ENCODE measurements at places on chromosomes 5 and 9.

GRCh38 chr9:124133727-124134126 is 122.2 kb downstream of the LHX2 start:
- DNase-seq: no peak

DNA sequence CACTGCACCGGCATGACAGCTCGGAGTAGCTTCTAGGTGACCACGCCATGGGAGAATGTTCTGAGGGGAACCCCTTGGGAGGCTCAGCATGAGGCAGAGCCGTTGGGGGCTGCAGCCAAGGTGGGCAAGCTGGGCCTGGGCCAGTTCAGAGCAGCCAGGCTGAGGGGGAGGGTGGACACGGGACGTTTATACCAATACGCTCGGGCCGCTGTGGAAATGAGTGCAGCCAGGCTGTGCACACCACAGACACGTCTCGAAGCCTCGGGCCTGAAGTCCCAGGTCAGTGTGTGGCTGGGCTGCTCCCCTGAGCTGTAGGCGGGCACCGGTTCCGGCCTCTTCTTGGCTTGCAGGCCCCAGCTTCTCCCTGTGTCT is 28.9 kb upstream of the SLC12A7 start:
- no peak for DNase-seq

GRCh38 chr5:177131352-177132135 is 2.0 kb upstream of the NSD1 start:
- DNase-seq: no peak

- DNase-seq: no peak
Observed at GRCh38 chr5:59506285-59506877, 387.1 kb downstream of the PDE4D start.

DNA sequence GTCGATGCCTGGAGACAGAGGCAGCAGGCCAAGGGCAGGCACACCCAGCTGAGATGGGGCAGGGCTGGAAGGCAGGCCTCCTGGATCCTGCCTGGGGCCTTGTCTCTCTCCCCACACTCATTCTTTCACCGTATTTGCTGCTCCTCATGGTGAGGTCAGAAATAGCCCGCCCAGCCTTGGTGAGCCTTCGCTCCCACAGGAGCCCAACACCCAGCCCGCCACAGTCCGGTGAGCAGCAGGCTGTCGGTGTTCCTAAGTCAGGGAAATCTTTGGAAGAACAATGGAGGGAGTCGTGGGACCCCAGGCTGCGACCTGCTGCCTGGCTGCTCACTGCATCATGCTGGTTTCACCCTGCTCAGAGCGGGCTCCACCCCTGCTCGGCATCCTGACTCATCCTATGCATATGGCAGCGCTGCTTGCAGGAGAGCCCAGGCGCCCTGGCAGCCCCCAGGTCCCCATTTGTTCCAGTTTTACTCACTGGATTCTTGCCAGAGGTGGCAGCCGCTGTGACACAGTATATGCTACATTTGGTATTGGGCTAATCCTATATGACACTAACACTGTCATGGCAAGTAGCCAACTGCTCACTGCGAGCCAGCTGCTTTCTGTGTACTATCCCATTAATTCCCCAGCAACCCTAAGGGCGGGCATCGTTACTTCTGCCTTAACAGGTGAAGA is 53.2 kb upstream of the NCS1 start:
- no peak for DNase-seq

- no peak for DNase-seq
Observed at GRCh38 chr9:36950389-36950788, 83.7 kb downstream of the PAX5 start.

DNA sequence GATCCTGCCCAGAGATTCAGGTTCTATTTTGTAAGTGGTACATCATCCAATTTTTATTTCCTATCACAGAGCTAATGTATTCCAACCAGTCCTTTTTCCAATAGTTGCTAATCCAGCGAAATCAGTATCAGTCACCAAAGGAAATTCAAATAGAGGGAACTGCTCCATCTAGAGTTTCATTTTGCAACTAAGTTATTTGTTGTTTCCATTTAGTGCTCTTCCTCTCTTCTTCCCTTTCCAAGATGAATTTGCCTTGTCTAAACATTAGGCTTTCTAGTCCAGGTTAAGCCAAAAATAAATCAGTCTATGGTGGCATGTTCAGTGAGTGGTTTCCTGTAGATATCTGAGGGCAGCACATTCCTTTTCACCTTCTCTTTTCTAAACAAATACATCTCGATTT is 79.8 kb upstream of the SPATA31D4 start:
- no peak for DNase-seq

DNA sequence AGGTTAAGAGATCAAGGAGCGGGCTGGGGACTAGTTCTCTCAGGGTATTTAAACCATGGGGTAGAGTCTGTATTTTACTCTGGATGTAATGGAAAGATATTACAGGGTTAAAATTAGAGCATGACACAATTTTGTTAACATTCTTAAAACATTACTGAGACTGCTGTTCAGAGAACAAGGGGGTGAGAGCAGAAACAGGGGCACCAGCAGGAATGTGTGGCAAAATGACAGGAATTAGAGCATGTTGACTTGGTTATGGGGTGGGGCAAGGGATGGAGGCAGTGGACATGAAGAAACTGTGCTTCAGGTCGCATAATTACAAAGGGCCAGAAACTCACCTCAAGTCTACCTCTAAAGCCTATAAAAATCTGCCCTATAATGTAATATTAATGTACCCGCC is 75.0 kb downstream of the TMEM232 start:
- DNase-seq: no peak

DNA sequence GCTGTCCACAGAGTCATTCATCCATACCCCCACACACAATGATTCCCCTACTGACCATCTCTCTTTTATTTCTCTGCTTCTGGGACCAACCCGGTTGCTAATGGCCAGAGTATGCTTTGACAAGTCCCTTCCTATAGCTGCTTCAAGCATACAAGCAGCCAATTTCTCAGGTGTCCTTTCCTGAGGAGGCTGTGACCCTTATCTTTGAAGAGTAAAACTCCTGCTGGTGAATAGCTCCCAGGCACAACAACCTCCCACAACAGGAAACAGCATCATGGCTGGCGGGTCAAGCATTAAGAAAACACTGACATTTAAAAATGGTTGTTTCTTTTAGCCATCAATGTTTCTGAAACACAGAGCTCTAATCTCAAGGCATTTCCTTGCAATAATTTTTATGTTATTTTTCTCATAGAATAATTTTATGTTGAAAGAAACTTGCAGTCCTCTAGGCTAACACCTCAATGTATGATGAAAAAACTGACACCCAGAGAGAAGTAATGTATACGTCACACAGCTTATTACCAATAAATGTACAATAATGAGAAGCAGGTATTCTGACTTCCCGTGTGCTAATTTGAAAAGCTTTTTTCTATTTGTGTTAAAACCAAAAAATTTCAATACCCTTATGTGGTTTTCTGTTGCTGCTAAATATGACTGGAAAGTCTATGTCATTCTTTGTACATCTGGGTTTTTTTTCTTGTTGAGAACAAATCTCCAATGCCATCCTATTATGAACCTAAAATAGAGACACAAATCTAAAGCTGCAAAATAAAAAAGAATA is 7.5 kb upstream of the PAM start:
- no peak for DNase-seq

DNA sequence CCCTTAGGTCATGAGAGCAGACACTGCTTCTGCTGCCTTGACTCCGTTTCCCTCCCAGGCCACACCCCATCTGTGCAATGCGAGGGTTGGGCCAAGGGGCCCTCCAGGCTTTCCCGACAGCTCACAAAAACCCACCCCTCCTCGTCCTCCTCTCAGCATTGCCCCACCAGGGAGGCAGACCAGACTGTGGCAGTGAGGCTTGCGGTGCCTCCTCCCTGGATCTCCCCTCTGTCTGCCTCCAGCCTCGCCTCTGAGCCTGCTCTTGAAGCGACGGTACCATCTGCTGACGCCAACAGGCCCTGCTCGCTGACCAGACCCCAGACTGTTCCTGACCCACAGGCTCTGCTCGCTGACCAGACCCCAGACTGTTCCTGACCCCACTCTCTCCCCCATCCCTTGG is 99.2 kb upstream of the CACNA1B start:
- no peak for DNase-seq

DNA sequence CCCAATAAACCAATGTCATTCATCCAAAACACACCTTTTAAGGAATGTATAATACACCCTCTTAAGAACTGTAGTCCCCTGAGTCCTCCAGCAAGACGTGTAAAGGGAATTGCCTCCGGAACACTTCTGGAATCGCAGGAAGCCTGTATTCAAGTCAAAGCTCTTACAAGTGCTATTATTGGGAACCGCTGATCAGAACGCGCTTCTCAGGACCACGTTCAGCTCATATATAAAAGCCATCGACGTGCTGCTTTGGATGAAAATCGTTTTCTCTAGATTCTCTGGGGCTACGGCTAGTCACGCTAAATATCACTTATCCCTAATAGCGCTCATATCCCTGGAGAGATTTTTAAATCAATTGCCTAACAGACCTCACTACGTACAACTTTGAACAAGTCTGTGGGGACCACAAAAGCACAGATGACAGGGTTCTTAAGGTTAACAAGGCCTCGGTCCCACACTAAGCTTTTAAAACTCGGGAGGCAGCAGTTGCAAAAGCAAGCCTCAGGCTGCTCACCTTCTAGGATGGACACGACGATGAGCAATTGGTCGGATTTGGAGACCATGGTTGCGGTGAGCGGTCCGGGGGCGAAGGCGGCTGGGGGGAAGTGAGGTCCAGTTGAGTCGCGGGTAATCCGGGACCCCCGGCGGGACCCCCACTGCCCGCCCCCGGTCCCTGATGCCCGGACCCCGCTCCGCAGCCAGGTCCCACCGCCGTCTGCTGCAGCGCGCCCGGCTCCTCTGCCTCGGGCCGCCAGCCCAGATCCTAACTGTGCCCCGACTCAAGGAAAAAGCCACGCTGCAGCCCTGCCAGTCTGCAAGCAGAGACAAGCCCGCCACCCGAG is 548 bp downstream of the CEP120 start:
- DNase-seq: no peak

DNA sequence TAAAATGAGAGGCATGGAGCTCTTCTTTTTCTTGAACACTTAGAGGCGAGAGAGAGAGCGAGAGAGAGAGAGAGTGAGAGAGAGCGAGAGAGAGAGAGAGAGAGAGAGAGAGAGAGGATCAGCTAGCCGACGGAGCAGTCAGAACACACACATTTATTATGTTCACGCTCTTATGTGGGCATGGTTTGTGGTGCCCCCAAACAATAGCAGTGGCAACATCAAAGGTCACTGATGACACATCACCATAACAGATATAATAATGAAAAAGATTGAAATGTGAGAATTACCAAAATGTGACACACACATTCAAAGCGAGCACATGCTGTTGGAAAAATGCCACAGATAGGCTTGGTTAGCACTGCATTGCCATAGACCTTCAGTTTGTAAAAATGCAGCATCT is 116.1 kb downstream of the KDM4C start:
- DNase-seq: no peak

DNA sequence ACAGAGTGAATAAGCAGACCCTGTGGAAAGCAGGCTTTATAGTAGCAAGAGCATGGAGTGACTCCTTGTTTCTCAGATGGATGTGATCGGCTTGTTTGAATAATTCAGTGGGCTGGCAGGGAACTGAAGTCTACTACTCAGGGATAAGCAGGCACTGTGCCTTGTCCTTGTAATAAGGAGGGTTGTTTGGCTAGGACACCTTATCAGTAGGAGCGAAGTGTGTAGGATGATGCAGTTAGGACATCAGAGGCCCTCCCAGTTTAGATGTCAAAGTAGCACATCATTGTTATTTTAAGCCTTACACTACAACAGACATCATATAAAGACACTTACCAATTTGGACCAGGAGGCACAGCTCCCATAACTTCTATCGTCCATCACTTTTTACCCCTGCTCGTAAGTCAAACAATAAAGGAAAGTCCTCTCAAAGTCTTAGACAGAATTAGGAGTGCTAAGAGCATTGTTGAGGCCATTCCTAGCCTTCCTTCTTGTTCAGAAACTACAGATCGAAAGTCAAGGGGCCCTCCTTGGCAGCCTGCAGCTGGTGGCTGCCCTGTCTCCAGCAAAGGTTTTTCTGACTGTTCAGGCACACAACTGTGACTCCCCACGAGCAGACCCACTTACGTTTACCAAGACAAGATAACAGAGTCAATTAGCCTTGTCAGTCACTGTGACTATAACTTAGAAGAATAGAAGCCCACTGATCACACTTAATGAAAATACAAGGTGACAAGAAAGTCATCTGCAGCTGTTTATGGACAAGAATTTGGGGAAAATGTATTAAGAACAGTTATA is 218.6 kb downstream of the SNX18 start:
- no peak for DNase-seq

DNA sequence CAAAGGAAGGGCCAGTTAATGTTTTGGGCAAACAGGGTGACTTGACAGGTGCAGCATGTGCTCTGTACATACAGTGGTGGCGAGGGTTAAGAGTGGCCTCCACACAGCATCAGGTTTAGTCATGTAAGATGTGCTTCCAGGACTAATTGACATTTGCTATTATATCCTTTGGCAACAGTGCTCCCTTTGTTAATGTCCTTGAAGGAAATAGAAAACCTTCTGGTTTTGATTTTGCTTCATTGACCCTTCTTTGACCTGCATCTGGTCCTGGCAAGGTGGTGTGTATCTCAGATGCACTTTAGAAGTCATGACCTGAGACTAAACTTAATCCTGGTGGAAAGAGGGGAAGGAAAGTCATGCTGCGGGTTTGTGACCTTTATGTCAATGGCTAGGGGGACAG is 440.0 kb downstream of the ENC1 start:
- no peak for DNase-seq

- DNase-seq: no peak
Observed at GRCh38 chr9:88969646-88970373, 21.5 kb upstream of the S1PR3 start.

Measured in stimulated activated CD8-positive, alpha-beta memory T cell treated with anti-CD3 and anti-CD28 coated beads, Interleukin-15, amount 100 ng/mL, for 1 hour (primary cell).